ENCODE measurements at places on chromosomes 11 and 22. TPM values are rescaled to one million over a fixed set of nuclear protein-coding genes. Genes with fewer than 3 reads are reported as not detected.

DNA sequence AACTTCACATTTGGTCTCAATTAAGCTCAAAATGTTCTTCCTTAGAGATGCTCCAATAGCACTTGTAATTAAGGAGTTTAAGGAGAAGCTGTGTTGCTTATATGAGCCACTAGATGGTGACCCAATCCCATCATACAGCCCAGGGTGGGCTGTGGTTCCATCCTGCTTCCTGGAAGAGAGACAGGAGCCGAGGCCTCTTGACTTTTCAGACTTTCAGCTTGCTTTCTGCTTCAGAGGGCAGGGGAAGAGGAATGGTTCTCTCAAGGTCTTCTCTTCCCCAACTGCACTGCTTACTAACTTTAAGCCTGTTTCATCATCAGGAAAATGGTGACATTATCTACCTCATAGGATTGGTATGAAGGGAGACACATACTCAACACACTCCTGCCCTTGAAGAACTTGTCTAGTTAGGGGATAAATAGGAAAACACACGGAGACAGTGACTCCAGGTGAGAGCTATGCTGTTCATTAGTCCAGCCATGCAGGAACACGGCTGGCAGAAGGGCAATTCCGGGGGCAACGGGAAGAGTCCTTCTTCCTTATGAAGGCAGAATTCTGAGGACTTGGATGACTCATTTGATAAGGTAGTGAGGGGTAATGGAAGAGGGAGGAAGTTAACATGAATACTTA lies 20.1 kb downstream of the TMEM218 start:
- H3K36me3 ChIP-seq, result peaks cover 22% of the 10 kb centered on the region
- DNase-seq, result no peak
- H3K4me3 ChIP-seq, result no peak overlapping the region
- no peaks in the 10 kb centered on the region for H3K27me3 ChIP-seq
- no peak overlapping the region for H3K27ac ChIP-seq
- peaks cover 8% of the 10 kb centered on the region for H3K4me1 ChIP-seq

- no peak for DNase-seq
- no peak overlapping the region for H3K27ac ChIP-seq
- H3K4me1 ChIP-seq, result no peaks in the 10 kb centered on the region
- H3K36me3 ChIP-seq, result no peaks in the 10 kb centered on the region
- no peak overlapping the region for H3K4me3 ChIP-seq
- no peaks in the 10 kb centered on the region for H3K27me3 ChIP-seq
These were observed 28.7 kb upstream of the TBCEL start for GRCh38 chr11:120995184-120995583.

GRCh38 chr22:43854121-43854785 lies 8.1 kb downstream of the SULT4A1 start:
- H3K4me1 ChIP-seq, result no peaks in the 10 kb centered on the region
- H3K36me3 ChIP-seq, result no peaks in the 10 kb centered on the region
- no peak overlapping the region for H3K4me3 ChIP-seq
- H3K27ac ChIP-seq, result no peak overlapping the region
- peaks cover 4% of the 10 kb centered on the region for H3K27me3 ChIP-seq

- no peaks in the 10 kb centered on the region for H3K36me3 ChIP-seq
- peaks cover 13% of the 10 kb centered on the region for H3K4me1 ChIP-seq
- H3K27me3 ChIP-seq, result no peaks in the 10 kb centered on the region
- DNase-seq, result no peak
These were observed 74.8 kb upstream of the BLID start for GRCh38 chr11:122190768-122191167.

- no peak overlapping the region for H3K4me3 ChIP-seq
- DNase-seq, result no peak
- H3K27me3 ChIP-seq, result no peaks in the 10 kb centered on the region
- no peaks in the 10 kb centered on the region for H3K36me3 ChIP-seq
- H3K4me1 ChIP-seq, result no peaks in the 10 kb centered on the region
- H3K27ac ChIP-seq, result no peak overlapping the region
These were observed 9.4 kb downstream of the SIDT2 start for GRCh38 chr11:117187799-117188481.

- no peak overlapping the region for H3K27ac ChIP-seq
- peaks cover 14% of the 10 kb centered on the region for H3K27me3 ChIP-seq
- peaks cover 6% of the 10 kb centered on the region for H3K4me1 ChIP-seq
- H3K4me3 ChIP-seq, result no peak overlapping the region
These were observed 4.5 kb upstream of the AIFM3 start for GRCh38 chr22:20962491-20962945.

DNA sequence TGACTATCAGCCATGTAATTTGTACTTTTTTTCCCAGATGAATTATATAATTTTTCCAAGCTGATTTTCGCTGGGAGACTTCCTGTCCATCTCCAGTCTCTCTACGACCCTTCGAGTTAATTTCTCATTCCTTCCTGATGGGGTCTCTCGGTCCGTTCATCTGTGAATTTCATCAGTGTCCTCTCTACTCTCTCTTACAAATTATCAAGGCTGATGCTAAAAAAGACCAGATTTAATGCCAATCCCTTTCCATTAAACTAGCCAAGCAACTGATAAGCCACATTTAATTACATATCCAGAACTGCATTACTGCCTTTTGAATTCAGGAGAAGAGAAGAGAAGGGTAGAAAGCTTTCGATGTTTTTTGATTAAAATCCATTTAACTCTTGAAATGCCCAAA lies 25.8 kb downstream of the VSIG10L2 start:
- no peak overlapping the region for H3K27ac ChIP-seq
- H3K4me3 ChIP-seq, result no peak overlapping the region
- no peaks in the 10 kb centered on the region for H3K4me1 ChIP-seq
- H3K36me3 ChIP-seq, result no peaks in the 10 kb centered on the region
- DNase-seq, result no peak

GRCh38 chr11:2549876-2550605 lies 105.2 kb downstream of the KCNQ1 start:
- H3K4me3 ChIP-seq, result no peak overlapping the region
- H3K4me1 ChIP-seq, result no peaks in the 10 kb centered on the region
- no peaks in the 10 kb centered on the region for H3K27me3 ChIP-seq
- H3K27ac ChIP-seq, result no peak overlapping the region
- DNase-seq, result peak; percentile 38

DNA sequence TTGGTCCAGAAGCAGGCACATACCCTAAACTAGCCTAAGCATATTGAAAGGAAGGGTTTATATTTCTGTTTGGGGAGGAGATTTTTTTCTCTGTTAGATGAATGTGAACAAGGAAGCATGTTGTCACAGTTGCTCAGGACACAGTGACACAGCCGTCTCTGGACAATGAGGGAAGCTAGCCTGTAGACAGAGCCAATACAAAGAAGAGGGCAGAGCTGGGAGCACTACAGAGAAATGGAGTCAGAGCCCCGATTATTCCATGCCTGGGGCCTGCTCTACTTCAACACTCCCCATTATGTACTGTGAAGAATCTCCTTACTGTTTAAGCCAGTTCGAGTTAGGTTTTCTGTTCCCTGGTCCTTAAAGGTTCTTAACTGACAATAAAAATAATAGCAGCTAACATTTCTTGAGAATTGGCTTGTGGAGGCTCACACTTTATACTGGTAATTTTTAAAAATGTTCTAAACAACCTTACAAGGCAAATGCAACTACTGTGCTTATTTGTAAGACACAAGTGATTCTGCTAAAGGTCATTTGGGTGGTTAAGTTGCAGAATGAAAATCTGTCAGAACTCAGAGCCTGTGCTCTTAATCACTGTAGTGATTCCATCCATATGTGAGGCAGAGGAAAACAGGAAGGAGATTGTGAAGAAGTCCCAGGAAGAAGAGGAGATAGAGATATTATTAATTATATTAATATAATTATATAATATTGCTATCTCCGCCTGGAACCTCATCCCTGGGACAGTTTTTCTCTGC lies 58.8 kb upstream of the RRAS2 start:
- H3K27ac ChIP-seq, result peak overlapping the region; percentile 1
- no peaks in the 10 kb centered on the region for H3K27me3 ChIP-seq
- peaks cover 27% of the 10 kb centered on the region for H3K4me1 ChIP-seq
- no peak for DNase-seq

DNA sequence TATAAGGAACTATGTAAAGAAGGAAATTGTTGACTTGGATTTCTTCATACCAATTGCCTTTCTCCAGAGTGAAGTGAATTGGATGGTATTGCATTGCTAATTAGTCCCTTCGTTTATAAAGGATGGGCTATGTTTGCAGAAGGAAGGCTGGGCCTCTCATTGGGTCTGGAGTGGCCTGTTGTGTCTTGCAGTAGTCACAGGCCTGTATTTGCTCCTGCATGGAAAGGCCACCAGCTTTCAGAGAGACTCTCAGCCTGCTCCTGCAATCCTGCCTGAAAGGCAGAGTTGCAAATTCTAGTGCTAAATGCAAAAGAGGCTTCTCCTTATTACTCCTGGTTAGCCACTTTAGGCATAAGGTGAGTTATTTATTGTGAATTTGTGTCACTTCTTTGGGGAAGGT lies 103.8 kb downstream of the EXT2 start:
- H3K36me3 ChIP-seq, result no peaks in the 10 kb centered on the region
- DNase-seq, result no peak
- no peak overlapping the region for H3K27ac ChIP-seq

DNA sequence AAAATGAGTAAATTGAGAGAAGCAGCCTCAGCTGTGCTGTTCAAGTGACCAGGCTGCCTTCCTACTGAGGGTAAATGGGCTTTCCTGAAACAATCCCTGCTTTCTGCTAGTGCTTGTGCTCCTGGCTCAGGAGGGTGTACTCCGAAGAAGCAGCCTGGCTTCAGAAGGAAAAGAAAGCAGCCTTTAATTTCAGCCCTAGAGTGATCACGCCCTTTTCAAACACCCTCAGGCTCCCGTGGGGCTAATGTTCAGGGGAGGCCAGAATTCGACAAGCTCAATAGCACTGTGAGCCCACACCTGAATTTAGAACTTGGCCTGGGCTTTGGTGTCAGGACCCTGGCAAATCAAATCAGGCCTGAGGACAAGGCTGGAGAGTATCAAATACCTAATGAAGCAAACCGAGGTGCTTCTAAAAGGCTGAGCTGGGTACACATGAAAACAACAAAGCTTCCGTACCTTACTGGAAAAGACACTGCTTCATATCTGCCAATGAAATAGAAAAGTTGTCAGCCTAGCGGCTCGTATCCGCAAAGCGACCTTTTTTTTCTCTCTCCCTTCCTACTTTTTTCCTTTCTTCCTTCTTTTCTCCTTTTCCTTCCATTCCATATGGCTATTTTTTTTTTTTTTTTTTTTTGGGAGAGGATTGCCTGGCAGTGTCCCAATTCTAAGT lies 387.8 kb downstream of the SOX6 start:
- H3K36me3 ChIP-seq, result no peaks in the 10 kb centered on the region
- peaks cover 53% of the 10 kb centered on the region for H3K4me1 ChIP-seq
- DNase-seq, result no peak
- peak overlapping the region; percentile 95 for H3K27ac ChIP-seq
- H3K4me3 ChIP-seq, result peak overlapping the region; percentile 55

GRCh38 chr11:134612140-134613030 lies 200.3 kb upstream of the B3GAT1 start:
- H3K4me3 ChIP-seq, result no peak overlapping the region
- no peaks in the 10 kb centered on the region for H3K4me1 ChIP-seq
- no peaks in the 10 kb centered on the region for H3K27me3 ChIP-seq
- DNase-seq, result no peak
- H3K36me3 ChIP-seq, result no peaks in the 10 kb centered on the region

- H3K4me3 ChIP-seq, result peak overlapping the region; percentile 65
- H3K27ac ChIP-seq, result no peak overlapping the region
- peaks cover 3% of the 10 kb centered on the region for H3K4me1 ChIP-seq
- H3K36me3 ChIP-seq, result no peaks in the 10 kb centered on the region
- no peaks in the 10 kb centered on the region for H3K27me3 ChIP-seq
These were observed 94.9 kb downstream of the SLC17A6 start for GRCh38 chr11:22433094-22433455.

- H3K27ac ChIP-seq, result no peak overlapping the region
- H3K36me3 ChIP-seq, result no peaks in the 10 kb centered on the region
- DNase-seq, result no peak
- H3K27me3 ChIP-seq, result no peaks in the 10 kb centered on the region
- H3K4me3 ChIP-seq, result no peak overlapping the region
These were observed 13.6 kb downstream of the TUB start for GRCh38 chr11:8094656-8095055.

DNA sequence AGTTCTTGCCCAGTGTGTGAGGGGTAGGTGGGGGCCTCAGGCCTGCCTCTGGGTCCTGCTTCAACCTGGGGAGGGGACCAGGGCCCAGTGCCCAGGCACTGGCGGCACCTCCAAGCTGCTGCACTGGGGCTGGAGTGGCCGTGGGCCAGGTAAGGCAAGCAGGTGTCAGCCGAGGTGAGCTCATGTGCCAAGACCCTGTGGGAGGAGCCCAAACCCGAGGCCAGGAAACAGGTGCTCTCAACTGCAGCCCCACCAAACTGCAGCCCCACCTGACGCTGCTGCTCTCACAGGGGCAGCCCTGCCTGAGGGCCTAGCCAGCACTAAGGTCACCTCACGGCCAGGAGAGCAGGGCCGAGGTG lies 18.1 kb upstream of the GNB1L start:
- H3K27me3 ChIP-seq, result no peaks in the 10 kb centered on the region
- no peak overlapping the region for H3K27ac ChIP-seq
- H3K4me1 ChIP-seq, result no peaks in the 10 kb centered on the region
- H3K36me3 ChIP-seq, result no peaks in the 10 kb centered on the region
- peak; percentile 50 for DNase-seq
- no peak overlapping the region for H3K4me3 ChIP-seq

DNA sequence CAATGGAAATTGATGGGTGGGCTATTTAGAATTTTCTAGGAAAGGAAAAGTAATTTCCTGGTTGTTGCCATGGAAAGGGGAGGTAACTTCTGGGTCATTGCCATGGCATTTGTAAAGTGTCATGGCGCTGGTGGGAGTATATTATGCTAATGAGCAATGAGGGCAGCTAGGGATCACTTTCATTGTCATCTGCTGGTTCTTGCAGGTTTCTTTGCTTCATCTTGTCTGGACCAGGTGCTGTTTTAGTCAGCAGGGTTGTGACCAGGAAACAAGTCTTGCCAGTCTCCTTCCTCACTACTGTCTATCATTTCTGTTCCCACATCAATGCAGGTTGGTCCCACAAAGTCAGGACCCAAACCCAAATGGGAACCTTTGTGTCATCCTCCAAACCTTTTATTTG lies 237.6 kb upstream of the C11orf87 start:
- no peak for DNase-seq
- H3K27me3 ChIP-seq, result no peaks in the 10 kb centered on the region
- no peaks in the 10 kb centered on the region for H3K36me3 ChIP-seq
- H3K4me1 ChIP-seq, result no peaks in the 10 kb centered on the region
- H3K27ac ChIP-seq, result no peak overlapping the region

- H3K4me1 ChIP-seq, result peaks cover 16% of the 10 kb centered on the region
- peak overlapping the region; percentile 65 for H3K4me3 ChIP-seq
- no peaks in the 10 kb centered on the region for H3K27me3 ChIP-seq
- peak; percentile 75 for DNase-seq
- no peaks in the 10 kb centered on the region for H3K36me3 ChIP-seq
- peak overlapping the region; percentile 68 for H3K27ac ChIP-seq
These were observed 10.3 kb upstream of the MB start for GRCh38 chr22:35627267-35628041.

- H3K27ac ChIP-seq, result no peak overlapping the region
- H3K4me1 ChIP-seq, result no peaks in the 10 kb centered on the region
- no peak overlapping the region for H3K4me3 ChIP-seq
- DNase-seq, result no peak
- H3K36me3 ChIP-seq, result no peaks in the 10 kb centered on the region
- no peaks in the 10 kb centered on the region for H3K27me3 ChIP-seq
These were observed 99.3 kb upstream of the CRYBB3 start for GRCh38 chr22:25100402-25100801.

The UPK3A gene
- 11.7 TPM for polyA plus RNA-seq

The RAB36 gene
- 0.08 TPM for polyA plus RNA-seq

The NOX4 gene
- polyA plus RNA-seq, result 0.57 TPM

The MARK2 gene
- 11.7 TPM for polyA plus RNA-seq

The DEAF1 gene
- polyA plus RNA-seq, result 18.1 TPM

The TECTA gene
- polyA plus RNA-seq, result 0.23 TPM

The MYEOV gene
- polyA plus RNA-seq, result 0.09 TPM

The FGF4 gene
- polyA plus RNA-seq, result not detected

The RPS6KA4 gene
- polyA plus RNA-seq, result 13.1 TPM

The RAG2 gene
- polyA plus RNA-seq, result not detected

The CACNA1I gene
- polyA plus RNA-seq, result 0.01 TPM
